NCI-H2081 (cell line): ENCODE measurements at places on chromosomes 16 and 17.

GRCh38 chr17:48246612-48247011 is 139.0 kb downstream of the SNX11 start:
- no peak for DNase-seq

DNA sequence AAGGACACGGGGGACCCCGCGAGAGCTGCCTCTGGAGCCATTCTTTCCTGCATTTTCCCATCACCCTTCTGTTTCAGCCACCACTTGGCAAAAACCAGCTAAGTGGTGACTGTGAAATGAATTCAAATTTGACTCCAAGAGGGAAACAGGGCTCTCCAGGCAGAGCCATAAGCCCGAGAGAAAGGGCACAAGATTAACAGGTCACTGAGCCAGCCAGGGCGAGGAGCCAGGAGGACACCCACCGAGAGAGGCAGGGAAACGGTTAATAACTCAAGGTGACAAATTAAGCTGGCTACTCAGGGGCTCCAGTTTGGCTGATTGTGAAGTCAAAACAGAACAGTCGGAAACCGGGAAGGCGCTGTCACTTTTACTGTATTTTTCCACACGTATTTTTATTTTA is 67.8 kb upstream of the SOX9 start:
- no peak for DNase-seq

GRCh38 chr17:79379700-79380445 is 231.0 kb downstream of the RBFOX3 start:
- DNase-seq, result no peak

- DNase-seq, result no peak
Measured at GRCh38 chr17:83062818-83063671, 16.4 kb upstream of the METRNL start.

DNA sequence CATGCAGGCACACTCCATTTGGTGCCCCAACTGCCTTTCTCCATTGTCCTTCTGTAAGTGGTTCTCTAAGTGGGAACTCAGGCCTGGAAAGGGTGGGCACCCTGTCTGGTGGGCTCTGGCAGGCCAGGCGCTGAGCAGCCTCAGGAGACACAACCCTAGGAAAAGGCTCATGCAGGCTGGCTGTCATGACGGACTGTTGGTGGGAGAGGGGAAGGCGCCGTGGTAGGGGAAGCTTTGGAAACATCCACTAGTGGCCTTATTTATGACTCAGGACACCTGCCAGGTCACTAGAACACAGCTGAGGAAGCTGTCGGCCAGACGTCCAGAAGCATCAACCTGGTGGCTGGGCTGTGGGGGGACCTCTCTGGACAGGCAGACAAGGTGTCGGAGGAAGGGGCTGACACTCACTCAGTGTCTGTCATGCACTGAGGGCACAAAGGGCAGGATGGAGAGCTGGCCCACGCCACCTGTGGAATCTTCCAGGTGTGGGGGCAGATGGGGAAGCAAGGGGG is 216.0 kb downstream of the SEC14L1 start:
- no peak for DNase-seq

GRCh38 chr17:41421116-41421515 is 3.3 kb downstream of the KRT37 start:
- DNase-seq, result no peak

DNA sequence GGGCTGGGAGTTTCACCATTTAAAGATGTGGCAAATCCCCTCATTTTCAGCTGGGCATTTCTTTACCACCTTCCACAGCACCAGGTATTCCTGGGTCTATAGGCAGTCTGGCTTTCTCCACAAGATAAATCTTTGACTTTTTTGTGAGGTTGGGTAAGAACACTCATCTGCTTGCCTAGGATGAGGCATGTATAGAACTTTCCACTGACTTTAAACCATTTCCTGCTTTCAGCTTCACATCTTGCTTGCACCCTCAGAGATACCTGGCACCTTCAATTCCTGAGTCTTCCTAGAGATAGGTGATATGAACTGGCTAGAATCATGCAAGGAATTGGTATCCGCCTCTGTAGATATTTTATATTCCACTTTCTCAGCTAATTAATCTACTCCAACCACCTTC is 27.9 kb downstream of the SMURF2 start:
- DNase-seq, result no peak

DNA sequence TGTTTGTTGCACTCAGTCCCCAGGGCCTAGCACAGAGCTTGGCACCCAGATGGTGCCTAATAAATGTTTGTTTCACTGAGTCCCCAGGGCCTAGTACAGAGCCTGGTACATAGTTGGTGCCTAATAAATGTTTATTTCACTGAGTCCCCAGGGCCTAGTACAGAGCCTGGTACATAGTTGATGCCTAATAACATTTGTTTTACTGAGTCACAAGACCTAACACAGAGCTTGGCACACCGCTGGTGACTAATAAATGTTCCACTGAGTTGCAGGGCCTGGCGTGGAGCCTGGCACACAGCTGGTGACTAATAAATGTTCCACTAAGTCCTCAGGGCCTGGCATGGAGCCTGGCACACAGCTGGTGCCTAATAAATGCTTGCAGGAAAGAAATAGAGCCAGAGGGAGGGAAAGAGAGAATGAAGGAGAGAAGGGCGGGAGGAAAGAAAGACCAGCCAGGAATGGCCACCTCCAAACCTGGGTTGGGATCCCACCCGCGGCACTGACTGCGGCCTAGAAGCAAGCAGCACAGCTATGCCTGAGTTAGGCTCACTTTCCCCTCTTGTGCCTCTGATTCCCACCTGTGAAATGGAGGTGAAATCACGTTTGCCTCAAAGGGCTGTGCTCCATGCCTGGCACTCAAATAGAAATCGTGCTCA is 7.5 kb downstream of the SLC5A11 start:
- no peak for DNase-seq

DNA sequence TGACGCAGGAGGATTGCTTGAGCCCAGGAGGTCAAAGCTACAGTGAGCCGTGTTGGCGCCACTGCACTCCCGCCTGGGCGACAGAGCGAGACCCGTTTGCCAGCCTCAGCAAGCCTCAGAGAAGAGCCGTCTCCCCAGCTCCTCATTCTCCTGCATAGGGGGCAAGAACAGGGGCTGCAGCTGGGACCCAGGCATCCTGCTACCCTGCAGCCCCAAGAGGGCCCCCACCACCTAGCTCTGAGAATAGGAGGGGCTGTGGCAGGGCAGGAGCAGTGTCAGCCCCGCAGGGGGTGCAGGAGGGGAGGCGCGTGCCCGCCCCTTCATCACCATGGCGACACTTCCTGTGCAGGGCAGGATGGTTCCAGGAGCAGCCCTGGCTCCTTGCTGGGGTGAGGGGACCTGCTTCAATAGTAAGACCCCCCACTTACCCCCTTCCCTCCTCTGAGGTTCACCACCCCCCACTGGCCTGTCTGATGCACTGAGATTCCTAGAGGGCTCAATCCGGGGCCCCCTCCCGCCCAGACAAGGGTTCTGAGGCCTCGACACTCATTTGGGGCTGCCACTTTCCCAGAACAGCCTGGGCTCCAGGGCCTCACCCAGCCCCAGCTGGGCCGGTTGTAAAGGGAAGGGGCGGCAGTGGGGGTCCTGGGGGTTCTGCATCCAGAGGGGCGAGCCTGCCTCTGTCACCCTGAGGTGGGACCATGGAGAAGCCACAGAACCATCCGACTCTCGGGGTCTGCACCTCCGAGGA is 20.2 kb downstream of the VASN start:
- DNase-seq, result no peak
